ENCODE measurements at places on chromosomes 1 and 21.

GRCh38 chr1:66478116-66478515, 55.8 kb upstream of the SGIP1 start:
- no peaks in the 10 kb centered on the region for H3K4me1 ChIP-seq
- H3K36me3 ChIP-seq = no peaks in the 10 kb centered on the region
- H3K4me3 ChIP-seq = no peak overlapping the region
- H3K27me3 ChIP-seq = no peaks in the 10 kb centered on the region
- no peak overlapping the region for H3K27ac ChIP-seq
- no peak for DNase-seq

DNA sequence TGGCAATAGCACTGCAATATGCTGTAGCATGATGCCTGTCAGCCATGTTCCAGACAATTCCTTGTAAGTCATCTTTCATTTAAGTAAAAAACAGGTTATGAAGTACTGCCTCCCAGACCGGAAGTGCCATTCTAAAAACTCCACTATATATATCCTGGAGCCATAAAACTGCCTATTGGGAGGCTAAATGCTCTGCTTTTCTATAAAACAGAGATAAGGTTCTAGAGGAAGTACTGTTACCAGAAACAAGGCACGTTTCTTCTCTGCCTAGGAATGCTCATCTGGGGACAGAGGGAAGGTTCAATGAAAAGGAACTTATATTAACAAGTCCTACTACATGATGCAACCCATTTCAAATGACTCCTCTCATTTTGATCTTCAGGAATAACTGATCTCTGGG, 66.8 kb downstream of the GPR137B start:
- H3K4me1 ChIP-seq = no peaks in the 10 kb centered on the region
- H3K36me3 ChIP-seq = no peaks in the 10 kb centered on the region
- no peak for DNase-seq
- no peaks in the 10 kb centered on the region for H3K27me3 ChIP-seq

GRCh38 chr1:30934613-30935012, 26.1 kb upstream of the SDC3 start:
- H3K27ac ChIP-seq = no peak overlapping the region
- H3K36me3 ChIP-seq = peaks cover 27% of the 10 kb centered on the region
- H3K4me1 ChIP-seq = no peaks in the 10 kb centered on the region
- no peak overlapping the region for H3K4me3 ChIP-seq

- no peak for DNase-seq
- H3K4me1 ChIP-seq = no peaks in the 10 kb centered on the region
- no peaks in the 10 kb centered on the region for H3K36me3 ChIP-seq
- H3K27me3 ChIP-seq = no peaks in the 10 kb centered on the region
Measured at GRCh38 chr1:102627145-102627544, 481.2 kb downstream of the COL11A1 start.

DNA sequence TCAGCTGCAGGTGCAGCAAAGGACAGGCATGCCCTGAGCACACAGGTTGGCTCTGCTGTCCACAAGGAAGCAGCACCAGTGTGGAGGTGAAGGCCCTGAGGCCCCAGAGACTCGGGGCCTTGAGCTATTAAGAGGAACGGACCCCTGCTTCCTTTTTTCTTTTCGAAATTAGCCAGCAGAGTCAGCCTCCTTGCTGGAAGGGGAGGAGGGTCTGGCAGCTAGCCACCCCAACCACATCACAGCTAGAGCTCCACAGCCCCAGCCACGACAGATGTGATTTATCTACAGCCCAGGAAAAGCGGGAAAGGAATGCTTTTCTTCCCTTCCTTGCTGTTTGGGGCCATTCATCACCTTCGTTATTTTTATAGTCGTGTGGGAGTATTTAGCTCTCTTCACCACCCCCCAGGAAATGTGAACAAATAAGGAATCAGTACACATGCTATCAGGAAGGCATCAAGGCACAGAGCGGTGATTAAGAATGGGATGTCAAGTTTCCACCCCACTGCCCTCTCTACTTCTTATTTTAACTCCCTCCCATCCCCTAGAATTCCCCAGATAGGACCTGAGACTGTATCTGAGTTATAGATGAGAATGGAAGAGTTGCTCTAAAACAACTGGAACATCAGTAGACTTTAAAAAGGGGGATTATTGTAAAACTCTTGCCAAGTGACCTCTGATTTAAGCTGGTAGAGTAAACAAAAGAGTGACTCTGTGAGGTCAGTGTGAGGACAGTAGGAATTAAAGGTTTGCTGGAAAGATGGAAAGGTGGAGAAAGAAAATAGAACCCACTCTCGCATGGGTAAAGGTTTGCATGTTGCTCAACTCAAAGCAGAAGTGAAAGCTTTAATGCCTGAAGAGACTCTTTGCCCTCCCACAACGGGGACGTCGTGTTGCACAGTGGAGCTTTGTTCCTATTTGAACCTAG, 224.7 kb upstream of the GJB5 start:
- H3K36me3 ChIP-seq = no peaks in the 10 kb centered on the region
- H3K4me1 ChIP-seq = no peaks in the 10 kb centered on the region
- H3K27ac ChIP-seq = no peak overlapping the region

- H3K36me3 ChIP-seq = no peaks in the 10 kb centered on the region
- H3K4me1 ChIP-seq = peaks cover 25% of the 10 kb centered on the region
- no peaks in the 10 kb centered on the region for H3K27me3 ChIP-seq
- DNase-seq = no peak
- H3K27ac ChIP-seq = no peak overlapping the region
Measured at GRCh38 chr1:235906436-235906835, 39.7 kb upstream of the LYST start.

- H3K4me3 ChIP-seq = no peak overlapping the region
- no peak overlapping the region for H3K27ac ChIP-seq
- H3K4me1 ChIP-seq = no peaks in the 10 kb centered on the region
- no peaks in the 10 kb centered on the region for H3K27me3 ChIP-seq
Measured at GRCh38 chr21:42156690-42157605, 62.0 kb upstream of the ABCG1 start.

- no peak overlapping the region for H3K27ac ChIP-seq
- no peak overlapping the region for H3K4me3 ChIP-seq
- H3K4me1 ChIP-seq = no peaks in the 10 kb centered on the region
- H3K36me3 ChIP-seq = no peaks in the 10 kb centered on the region
- DNase-seq = no peak
- H3K27me3 ChIP-seq = no peaks in the 10 kb centered on the region
Measured at GRCh38 chr1:198761859-198762616, 123.2 kb downstream of the PTPRC start.

- no peaks in the 10 kb centered on the region for H3K36me3 ChIP-seq
- no peak for DNase-seq
- H3K4me3 ChIP-seq = no peak overlapping the region
- H3K27me3 ChIP-seq = no peaks in the 10 kb centered on the region
- H3K27ac ChIP-seq = no peak overlapping the region
- H3K4me1 ChIP-seq = peaks cover 20% of the 10 kb centered on the region
Measured at GRCh38 chr1:69913977-69914376, 291.4 kb downstream of the LRRC40 start.

- no peaks in the 10 kb centered on the region for H3K4me1 ChIP-seq
- no peak for DNase-seq
- no peak overlapping the region for H3K27ac ChIP-seq
- no peaks in the 10 kb centered on the region for H3K27me3 ChIP-seq
- H3K36me3 ChIP-seq = no peaks in the 10 kb centered on the region
Measured at GRCh38 chr1:94562519-94563260, 21.1 kb upstream of the F3 start.

DNA sequence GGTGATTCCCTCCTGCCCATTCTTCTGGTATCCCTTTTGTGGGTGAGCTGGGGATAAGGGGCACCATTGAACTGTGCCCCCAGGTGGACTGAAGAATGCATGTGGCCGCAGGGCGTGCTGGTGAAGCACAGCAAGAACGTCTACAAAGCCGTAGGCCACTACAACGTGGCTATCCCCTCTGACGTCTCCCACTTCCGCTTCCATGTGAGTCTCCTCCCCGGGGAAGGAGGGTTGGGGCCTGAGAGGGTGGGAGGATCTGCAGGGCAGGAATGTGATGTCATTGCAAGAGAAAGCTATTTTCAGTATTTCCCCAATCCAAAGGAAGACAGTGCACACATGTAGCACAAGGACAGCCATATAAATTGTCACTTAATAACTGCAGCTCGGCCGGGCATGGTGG, 7.5 kb upstream of the KPNA6 start:
- no peaks in the 10 kb centered on the region for H3K27me3 ChIP-seq
- no peak overlapping the region for H3K4me3 ChIP-seq
- peaks cover 32% of the 10 kb centered on the region for H3K36me3 ChIP-seq
- no peaks in the 10 kb centered on the region for H3K4me1 ChIP-seq
- no peak for DNase-seq

DNA sequence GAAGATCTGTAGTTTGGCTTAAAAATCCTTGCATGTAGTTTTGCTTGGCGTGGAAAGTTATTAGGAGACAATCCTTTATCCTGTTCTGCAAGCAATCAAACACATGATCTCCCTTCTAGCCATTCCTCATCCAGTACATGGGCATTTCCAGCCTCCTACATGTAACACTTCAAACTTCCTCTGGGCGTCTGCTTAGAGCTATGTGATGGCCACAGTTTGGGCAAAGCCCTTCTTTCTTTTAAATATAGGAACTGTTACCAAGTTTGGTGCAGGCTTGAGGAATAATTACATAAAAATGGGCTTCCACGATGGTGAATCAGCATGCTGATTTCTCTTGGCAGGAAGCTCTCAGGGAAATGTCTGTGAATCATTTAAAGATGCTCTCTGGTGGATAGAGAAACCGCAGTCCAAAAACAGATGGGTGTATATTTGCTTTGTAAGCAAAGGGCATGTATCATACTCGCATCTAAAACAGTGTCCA, 176.9 kb upstream of the FMN2 start:
- H3K27me3 ChIP-seq = no peaks in the 10 kb centered on the region
- no peaks in the 10 kb centered on the region for H3K4me1 ChIP-seq
- no peaks in the 10 kb centered on the region for H3K36me3 ChIP-seq
- no peak overlapping the region for H3K27ac ChIP-seq

GRCh38 chr1:186102547-186103148, 272.4 kb downstream of the TPR start:
- no peaks in the 10 kb centered on the region for H3K27me3 ChIP-seq
- H3K4me1 ChIP-seq = peaks cover 56% of the 10 kb centered on the region
- no peak for DNase-seq
- peak overlapping the region; percentile 59 for H3K27ac ChIP-seq
- H3K36me3 ChIP-seq = no peaks in the 10 kb centered on the region

GRCh38 chr1:208241512-208241911, 2.7 kb downstream of the PLXNA2 start:
- peak overlapping the region; percentile 80 for H3K4me3 ChIP-seq
- peaks cover 2% of the 10 kb centered on the region for H3K36me3 ChIP-seq
- peaks cover 40% of the 10 kb centered on the region for H3K4me1 ChIP-seq
- H3K27me3 ChIP-seq = no peaks in the 10 kb centered on the region
- no peak overlapping the region for H3K27ac ChIP-seq

- H3K27me3 ChIP-seq = no peaks in the 10 kb centered on the region
- H3K4me1 ChIP-seq = no peaks in the 10 kb centered on the region
- H3K36me3 ChIP-seq = no peaks in the 10 kb centered on the region
- no peak overlapping the region for H3K27ac ChIP-seq
Measured at GRCh38 chr1:165496501-165496900, 47.3 kb upstream of the LRRC52 start.

DNA sequence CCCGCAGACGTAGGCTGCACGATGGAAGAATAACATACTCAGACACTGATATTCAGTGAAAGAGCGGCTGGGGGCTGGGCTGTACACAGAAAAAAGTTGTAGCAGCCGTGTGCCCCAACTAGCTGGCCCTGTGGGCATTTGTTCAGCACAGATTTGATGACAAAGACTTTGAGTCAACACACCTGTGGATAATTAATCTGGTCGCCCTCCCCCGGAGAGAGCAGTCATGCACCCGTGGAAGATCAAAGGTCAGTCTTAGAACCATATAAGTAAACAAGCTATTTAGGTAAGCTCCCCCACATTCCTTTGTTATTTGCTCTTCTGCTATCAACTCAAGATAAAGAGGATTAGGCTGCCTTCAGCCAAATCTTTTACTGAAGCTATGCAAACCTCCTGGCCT, 148.4 kb upstream of the HMCN1 start:
- H3K27me3 ChIP-seq = no peaks in the 10 kb centered on the region
- H3K36me3 ChIP-seq = no peaks in the 10 kb centered on the region
- no peak for DNase-seq
- no peaks in the 10 kb centered on the region for H3K4me1 ChIP-seq

DNA sequence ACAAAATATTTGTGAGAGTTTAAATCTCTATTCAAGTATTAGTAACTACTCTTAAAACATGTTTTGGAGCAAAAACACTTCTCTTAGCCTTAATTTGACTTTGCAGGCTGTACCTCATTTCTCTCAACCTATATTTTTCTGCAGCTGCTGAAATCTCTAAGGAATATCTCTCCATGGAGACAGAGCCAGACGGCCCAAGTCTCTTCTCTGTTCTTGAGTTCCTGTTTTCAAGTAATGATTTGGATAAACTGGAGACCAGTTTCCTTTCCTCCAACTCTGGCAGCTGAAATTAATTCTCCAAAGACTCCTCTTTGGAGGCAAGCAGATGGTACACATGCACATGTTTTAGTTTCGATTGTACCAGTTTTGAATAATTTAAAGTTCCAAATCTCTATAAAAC, 659.7 kb upstream of the NEGR1 start:
- no peak overlapping the region for H3K27ac ChIP-seq
- H3K27me3 ChIP-seq = no peaks in the 10 kb centered on the region
- H3K36me3 ChIP-seq = no peaks in the 10 kb centered on the region
- H3K4me3 ChIP-seq = no peak overlapping the region
- H3K4me1 ChIP-seq = no peaks in the 10 kb centered on the region

DNA sequence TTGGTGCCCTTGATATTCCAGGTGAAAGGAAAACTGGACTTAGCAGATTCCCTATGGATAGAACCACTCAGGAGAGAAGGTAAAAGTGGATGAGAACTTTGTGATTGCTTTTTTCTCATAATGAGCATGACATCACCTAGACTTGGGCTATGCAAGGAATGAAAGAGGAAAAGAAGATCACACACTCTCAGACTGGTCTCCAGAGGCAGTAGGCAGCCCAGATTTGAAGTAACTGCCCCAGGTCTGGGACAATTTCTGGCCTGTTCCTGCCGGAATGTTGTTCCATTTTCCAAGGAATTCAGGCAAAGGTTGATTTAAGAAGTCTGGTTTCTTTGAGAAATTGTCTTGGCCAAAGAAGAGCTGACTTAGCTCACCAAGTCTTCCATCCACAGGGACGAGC, 31.7 kb upstream of the USP24 start:
- no peaks in the 10 kb centered on the region for H3K27me3 ChIP-seq
- no peak for DNase-seq
- no peak overlapping the region for H3K4me3 ChIP-seq
- no peaks in the 10 kb centered on the region for H3K36me3 ChIP-seq

GRCh38 chr1:45895406-45895805, 92.0 kb downstream of the MAST2 start:
- H3K27ac ChIP-seq = no peak overlapping the region
- no peak for DNase-seq
- H3K27me3 ChIP-seq = no peaks in the 10 kb centered on the region
- no peaks in the 10 kb centered on the region for H3K36me3 ChIP-seq

- H3K4me3 ChIP-seq = no peak overlapping the region
- H3K4me1 ChIP-seq = no peaks in the 10 kb centered on the region
- no peak overlapping the region for H3K27ac ChIP-seq
- no peak for DNase-seq
Measured at GRCh38 chr1:239428120-239428710, 41.8 kb downstream of the CHRM3 start.

Measured in thoracic aorta (tissue), 2 donors.